ENCODE measurements at places on chromosomes 3 and 15.

DNA sequence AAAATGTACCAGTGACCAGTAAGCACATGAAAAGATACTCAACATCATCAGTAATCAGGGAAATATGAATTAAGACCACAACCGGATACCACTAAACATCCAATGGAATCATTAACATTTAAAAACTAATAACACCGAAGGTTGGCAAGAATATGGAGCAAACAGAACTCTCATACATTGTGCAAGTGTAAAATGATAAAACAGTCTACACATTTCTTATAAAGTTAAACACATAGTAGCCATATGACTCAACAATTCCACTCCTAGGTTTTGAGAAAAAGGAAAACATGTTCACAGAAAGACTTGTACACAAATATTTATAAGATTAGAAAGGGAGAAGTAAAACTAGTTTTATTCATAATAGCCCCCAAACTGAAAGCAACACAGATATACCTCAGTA, 60.3 kb upstream of the SLCO2A1 start:
- no peaks in the 10 kb centered on the region for H3K4me1 ChIP-seq
- no peak for DNase-seq
- H3K27me3 ChIP-seq, result no peaks in the 10 kb centered on the region

DNA sequence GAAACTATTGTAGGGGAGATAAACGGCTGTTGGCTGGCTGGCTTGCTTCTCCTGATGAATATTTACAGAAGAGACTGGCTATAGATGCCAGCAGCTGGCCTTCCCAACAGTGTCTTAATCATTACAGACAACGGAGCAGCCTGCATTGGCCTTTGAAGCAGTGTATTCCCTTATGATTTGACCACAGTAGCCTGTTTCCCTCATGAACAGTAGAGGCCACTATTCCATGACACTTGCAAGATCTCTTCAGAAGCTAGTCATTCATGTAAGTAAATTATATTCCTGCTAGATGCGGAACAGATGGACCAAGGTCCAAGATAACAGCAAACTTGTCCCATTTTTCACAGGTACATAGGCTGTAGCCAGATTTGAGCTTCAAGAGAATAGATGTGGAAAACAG, 47.3 kb downstream of the TMCO5A start:
- H3K27ac ChIP-seq, result no peak overlapping the region
- H3K4me3 ChIP-seq, result no peak overlapping the region
- H3K36me3 ChIP-seq, result no peaks in the 10 kb centered on the region
- no peaks in the 10 kb centered on the region for H3K4me1 ChIP-seq

DNA sequence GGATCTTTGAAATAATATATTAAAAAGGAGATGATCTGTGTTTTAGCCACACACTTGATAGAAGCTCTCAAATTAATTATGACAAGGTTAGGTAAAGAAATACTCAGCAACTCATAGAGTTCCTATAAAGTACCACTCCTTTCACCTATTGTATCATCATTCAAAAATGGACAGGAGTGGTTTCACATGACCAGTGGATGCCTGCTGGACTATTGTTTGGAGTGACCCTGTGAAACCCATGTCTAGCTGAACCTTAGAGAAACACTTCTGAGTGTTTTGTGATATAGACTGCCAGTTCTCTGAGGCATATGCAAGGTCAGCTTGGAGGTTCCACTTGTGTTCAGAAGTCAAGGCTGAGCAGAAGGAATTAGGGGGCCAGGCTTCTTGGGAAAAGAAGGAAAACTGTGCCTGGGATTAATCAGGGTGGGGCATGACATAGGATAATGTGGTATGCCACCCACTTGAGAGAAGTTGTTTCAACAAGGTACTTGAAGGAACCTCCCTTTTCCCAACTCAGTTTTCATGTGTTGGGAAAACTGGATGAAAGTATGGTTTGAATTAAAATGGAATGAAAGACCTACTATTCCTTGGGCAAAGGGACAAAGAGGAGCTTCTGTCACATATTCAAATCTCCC, 15.4 kb downstream of the PARP14 start:
- H3K36me3 ChIP-seq, result peaks cover 4% of the 10 kb centered on the region
- no peak overlapping the region for H3K4me3 ChIP-seq
- H3K4me1 ChIP-seq, result no peaks in the 10 kb centered on the region
- no peak for DNase-seq

GRCh38 chr3:157023226-157023625, 136.7 kb downstream of the CCNL1 start:
- no peaks in the 10 kb centered on the region for H3K4me1 ChIP-seq
- no peak for DNase-seq
- H3K27me3 ChIP-seq, result no peaks in the 10 kb centered on the region
- no peak overlapping the region for H3K4me3 ChIP-seq

DNA sequence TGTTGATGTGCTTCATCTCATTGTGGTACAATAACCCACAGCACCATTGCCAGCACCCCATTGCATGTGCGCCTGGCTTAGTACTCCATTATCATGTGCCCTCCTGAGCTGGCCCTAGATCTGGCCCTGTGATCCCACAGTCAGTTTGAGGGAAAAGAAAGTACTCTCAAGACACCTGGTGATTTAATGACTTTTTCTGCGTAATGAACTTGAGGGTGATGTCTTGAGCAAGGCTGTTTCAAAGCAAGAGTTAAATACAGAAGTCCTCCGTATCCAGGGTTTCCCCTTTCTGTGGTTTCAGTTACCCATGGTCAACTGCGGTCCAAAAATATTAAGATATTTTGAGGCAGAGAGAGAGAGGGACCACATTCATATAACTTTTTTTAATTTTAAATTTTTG, 16.3 kb downstream of the C3orf20 start:
- H3K27me3 ChIP-seq, result 0 out of 2 replicates have a peak, but pooled peaks cover 1% of the 10 kb centered on the region
- no peaks in the 10 kb centered on the region for H3K36me3 ChIP-seq
- H3K4me1 ChIP-seq, result no peaks in the 10 kb centered on the region
- no peak overlapping the region for H3K27ac ChIP-seq
- H3K4me3 ChIP-seq, result no peak overlapping the region

- no peak for DNase-seq
- H3K27me3 ChIP-seq, result no peaks in the 10 kb centered on the region
- no peak overlapping the region for H3K27ac ChIP-seq
Observed at GRCh38 chr3:81925385-81925784, 163.9 kb upstream of the GBE1 start.

GRCh38 chr3:25817638-25818037, 27.7 kb downstream of the OXSM start:
- no peak overlapping the region for H3K4me3 ChIP-seq
- no peaks in the 10 kb centered on the region for H3K36me3 ChIP-seq
- DNase-seq, result no peak
- H3K27ac ChIP-seq, result no peak overlapping the region

GRCh38 chr3:84974347-84974746, 15.6 kb downstream of the CADM2 start:
- no peaks in the 10 kb centered on the region for H3K4me1 ChIP-seq
- DNase-seq, result no peak
- no peaks in the 10 kb centered on the region for H3K27me3 ChIP-seq

- no peak for DNase-seq
- no peaks in the 10 kb centered on the region for H3K36me3 ChIP-seq
- no peaks in the 10 kb centered on the region for H3K4me1 ChIP-seq
- no peaks in the 10 kb centered on the region for H3K27me3 ChIP-seq
- no peak overlapping the region for H3K4me3 ChIP-seq
Observed at GRCh38 chr15:42058791-42059190, 35.6 kb downstream of the PLA2G4D start.

GRCh38 chr3:152051501-152052404, 178.3 kb downstream of the SUCNR1 start:
- H3K36me3 ChIP-seq, result no peaks in the 10 kb centered on the region
- H3K4me3 ChIP-seq, result no peak overlapping the region
- no peaks in the 10 kb centered on the region for H3K4me1 ChIP-seq
- no peaks in the 10 kb centered on the region for H3K27me3 ChIP-seq
- no peak for DNase-seq

GRCh38 chr3:119628816-119629445, 31.2 kb downstream of the PLA1A start:
- no peak for DNase-seq
- H3K4me1 ChIP-seq, result no peaks in the 10 kb centered on the region
- H3K4me3 ChIP-seq, result no peak overlapping the region
- H3K36me3 ChIP-seq, result no peaks in the 10 kb centered on the region
- H3K27ac ChIP-seq, result no peak overlapping the region

- peaks cover under 1% of the 10 kb centered on the region for H3K4me1 ChIP-seq
- H3K4me3 ChIP-seq, result no peak overlapping the region
- H3K27me3 ChIP-seq, result no peaks in the 10 kb centered on the region
- no peak overlapping the region for H3K27ac ChIP-seq
- H3K36me3 ChIP-seq, result no peaks in the 10 kb centered on the region
Observed at GRCh38 chr3:11574981-11575669, 68.6 kb downstream of the VGLL4 start.

- no peak overlapping the region for H3K27ac ChIP-seq
- DNase-seq, result no peak
- no peaks in the 10 kb centered on the region for H3K36me3 ChIP-seq
- no peak overlapping the region for H3K4me3 ChIP-seq
- H3K27me3 ChIP-seq, result no peaks in the 10 kb centered on the region
- no peaks in the 10 kb centered on the region for H3K4me1 ChIP-seq
Observed at GRCh38 chr3:62131620-62132019, 241.7 kb downstream of the FEZF2 start.

DNA sequence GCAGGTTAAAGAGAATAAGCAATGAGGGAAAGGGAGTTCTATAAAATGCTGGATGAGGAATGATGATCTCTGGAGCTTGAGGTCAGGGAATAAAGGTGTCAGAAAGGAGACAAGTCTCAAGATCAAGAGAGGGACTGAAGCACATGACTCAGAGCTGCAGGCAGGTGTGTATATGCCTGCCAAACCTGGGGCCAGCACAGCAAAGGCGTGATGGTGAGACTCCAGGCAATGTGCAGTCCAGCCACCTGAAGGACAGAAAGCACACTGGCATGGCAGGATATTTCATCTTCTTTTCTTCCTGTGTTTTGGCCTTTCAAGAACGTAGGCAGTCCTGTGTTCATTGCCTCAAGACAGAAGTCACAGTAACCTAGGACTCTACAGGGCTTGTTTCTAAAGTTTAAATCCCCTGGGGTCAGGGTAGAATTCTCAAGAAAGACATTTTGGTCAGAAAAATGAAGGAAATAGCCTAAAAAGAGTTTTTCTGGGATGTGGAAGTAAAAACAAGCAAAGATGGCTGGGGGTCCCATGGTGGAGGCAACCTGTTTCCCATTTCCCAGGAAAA, 55.5 kb upstream of the TOPAZ1 start:
- no peak for DNase-seq
- no peak overlapping the region for H3K4me3 ChIP-seq
- H3K27me3 ChIP-seq, result no peaks in the 10 kb centered on the region
- H3K36me3 ChIP-seq, result no peaks in the 10 kb centered on the region
- H3K27ac ChIP-seq, result no peak overlapping the region

GRCh38 chr3:189493271-189493670, 137.9 kb upstream of the TP63 start:
- DNase-seq, result no peak
- H3K36me3 ChIP-seq, result no peaks in the 10 kb centered on the region
- no peaks in the 10 kb centered on the region for H3K27me3 ChIP-seq
- no peak overlapping the region for H3K27ac ChIP-seq
- H3K4me1 ChIP-seq, result no peaks in the 10 kb centered on the region

GRCh38 chr3:31534065-31534425, 1.3 kb downstream of the STT3B start:
- H3K4me1 ChIP-seq, result peaks cover 3% of the 10 kb centered on the region
- no peaks in the 10 kb centered on the region for H3K27me3 ChIP-seq
- no peak overlapping the region for H3K27ac ChIP-seq
- H3K4me3 ChIP-seq, result peak overlapping the region; percentile 94
- no peaks in the 10 kb centered on the region for H3K36me3 ChIP-seq
- no peak for DNase-seq

GRCh38 chr3:27985369-27986035, 255.9 kb upstream of the CMC1 start:
- peaks cover 2% of the 10 kb centered on the region for H3K4me1 ChIP-seq
- no peaks in the 10 kb centered on the region for H3K36me3 ChIP-seq
- H3K4me3 ChIP-seq, result no peak overlapping the region
- H3K27me3 ChIP-seq, result no peaks in the 10 kb centered on the region
- DNase-seq, result no peak

GRCh38 chr3:37474901-37475331, 300.5 kb upstream of the LRRFIP2 start:
- no peak overlapping the region for H3K27ac ChIP-seq
- no peak overlapping the region for H3K4me3 ChIP-seq
- H3K27me3 ChIP-seq, result no peaks in the 10 kb centered on the region
- no peaks in the 10 kb centered on the region for H3K36me3 ChIP-seq
- 0 out of 2 replicates have a peak, but pooled peaks cover 2% of the 10 kb centered on the region for H3K4me1 ChIP-seq
- DNase-seq, result no peak

GRCh38 chr15:62476163-62476562, 311.1 kb upstream of the C2CD4B start:
- no peak overlapping the region for H3K27ac ChIP-seq
- no peaks in the 10 kb centered on the region for H3K36me3 ChIP-seq
- no peaks in the 10 kb centered on the region for H3K27me3 ChIP-seq
- no peak for DNase-seq

DNA sequence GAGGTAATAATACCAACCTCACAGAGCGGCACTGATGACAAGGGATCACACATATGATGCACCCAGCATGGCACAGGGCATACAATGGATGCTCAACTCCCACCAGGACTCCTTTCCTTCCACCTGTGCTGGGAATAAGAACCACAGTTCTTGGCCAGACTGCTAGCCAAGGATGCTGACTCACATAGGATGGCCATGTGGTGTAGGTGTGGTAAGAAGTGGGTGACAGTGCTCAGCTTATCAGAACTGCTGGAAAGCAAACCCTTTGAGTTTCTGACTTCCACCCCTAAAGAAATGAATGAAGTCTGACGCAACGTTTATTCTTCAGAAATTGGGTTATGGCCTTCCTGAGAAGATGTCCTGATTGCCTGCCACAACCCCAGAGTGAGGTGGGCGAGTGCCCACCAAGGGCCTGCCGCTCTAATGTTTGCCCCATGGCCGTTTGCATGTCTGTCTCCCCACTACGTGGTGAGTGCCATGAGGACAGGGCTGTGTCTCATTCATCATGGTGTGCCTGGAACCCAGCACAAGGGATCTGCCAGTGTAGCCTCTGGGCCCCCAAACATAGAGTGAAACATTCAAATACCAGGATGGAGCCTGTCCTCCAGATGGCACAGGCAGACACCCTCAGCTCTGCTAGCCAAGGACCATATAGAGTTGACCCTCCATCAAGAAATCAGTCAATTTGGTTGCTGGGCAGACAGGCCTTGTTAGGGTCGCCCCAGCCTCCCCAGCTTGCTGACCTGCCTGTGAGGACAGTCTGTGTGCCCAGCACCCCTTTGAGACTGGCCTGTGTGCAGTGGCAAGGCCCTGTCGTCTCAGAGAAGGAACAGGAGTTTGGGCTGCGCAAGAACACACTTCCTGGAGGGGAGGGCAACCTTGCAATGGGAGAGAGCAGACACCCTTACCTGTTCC, 57.6 kb upstream of the SLCO2A1 start:
- H3K4me3 ChIP-seq, result no peak overlapping the region
- no peaks in the 10 kb centered on the region for H3K27me3 ChIP-seq

- H3K4me3 ChIP-seq, result no peak overlapping the region
- no peaks in the 10 kb centered on the region for H3K27me3 ChIP-seq
- DNase-seq, result no peak
- H3K27ac ChIP-seq, result no peak overlapping the region
- no peaks in the 10 kb centered on the region for H3K36me3 ChIP-seq
- no peaks in the 10 kb centered on the region for H3K4me1 ChIP-seq
Observed at GRCh38 chr3:168121184-168122017, 25.7 kb upstream of the GOLIM4 start.

DNA sequence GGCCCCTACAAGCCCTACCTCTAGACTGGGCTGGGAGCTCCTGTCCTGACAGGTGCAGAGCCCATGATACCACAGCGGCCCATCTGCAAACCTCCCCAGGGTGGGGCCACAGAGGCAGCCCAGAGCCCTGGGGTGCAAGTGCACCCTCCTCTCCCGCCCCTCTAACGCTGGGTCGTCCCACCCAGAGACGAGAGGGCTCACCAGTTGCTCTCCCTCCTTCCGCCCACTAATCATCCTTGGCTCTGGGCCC, 742 bp downstream of the TNK2 start:
- DNase-seq, result no peak
- no peaks in the 10 kb centered on the region for H3K36me3 ChIP-seq
- no peak overlapping the region for H3K27ac ChIP-seq
- H3K4me1 ChIP-seq, result peaks cover 8% of the 10 kb centered on the region
- no peaks in the 10 kb centered on the region for H3K27me3 ChIP-seq
